Stimulated activated CD8-positive, alpha-beta memory T cell treated with anti-CD3 and anti-CD28 coated beads, Interleukin-15, amount 100 ng/mL, for 24 hours (primary cell): ENCODE measurements at places on chromosomes 1 and 21.

- DNase-seq: no peak
Measured at GRCh38 chr21:42931560-42932235, 6.3 kb upstream of the ERVH48-1 start.

DNA sequence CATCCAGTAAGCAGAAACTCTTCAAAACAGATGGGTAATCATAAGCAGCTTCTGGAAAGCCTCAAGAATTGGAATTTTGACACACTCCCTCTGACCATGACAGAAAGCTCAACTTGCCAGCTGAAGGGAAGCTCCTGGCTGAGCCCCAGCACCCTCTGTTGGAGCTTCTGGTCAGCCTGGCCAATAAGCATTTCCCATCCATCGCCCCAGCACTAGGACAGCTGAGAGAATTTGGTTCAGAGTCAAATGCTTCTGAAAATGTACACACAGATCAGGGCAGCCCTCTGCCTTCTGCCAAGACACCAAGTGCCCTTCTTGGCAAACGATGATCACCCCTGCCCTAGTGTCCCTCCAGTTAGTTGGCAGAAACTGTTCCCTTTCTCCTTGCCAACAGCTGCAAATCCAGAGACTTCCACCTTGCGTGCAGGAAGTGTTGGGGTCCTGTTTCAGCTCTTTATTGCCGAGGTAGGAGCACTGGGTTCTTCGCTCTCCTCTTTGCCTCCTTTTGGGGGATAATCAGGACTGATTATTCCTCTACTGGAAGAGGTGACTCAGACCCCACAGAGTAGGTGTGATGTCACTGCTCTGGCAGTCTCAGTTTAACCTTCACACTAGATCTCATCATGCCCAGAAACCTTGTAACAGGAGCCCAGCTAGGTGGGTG, 11.9 kb downstream of the PIGV start:
- DNase-seq: no peak

- no peak for DNase-seq
Measured at GRCh38 chr1:110337704-110338308, 1.4 kb upstream of the RBM15 start.

DNA sequence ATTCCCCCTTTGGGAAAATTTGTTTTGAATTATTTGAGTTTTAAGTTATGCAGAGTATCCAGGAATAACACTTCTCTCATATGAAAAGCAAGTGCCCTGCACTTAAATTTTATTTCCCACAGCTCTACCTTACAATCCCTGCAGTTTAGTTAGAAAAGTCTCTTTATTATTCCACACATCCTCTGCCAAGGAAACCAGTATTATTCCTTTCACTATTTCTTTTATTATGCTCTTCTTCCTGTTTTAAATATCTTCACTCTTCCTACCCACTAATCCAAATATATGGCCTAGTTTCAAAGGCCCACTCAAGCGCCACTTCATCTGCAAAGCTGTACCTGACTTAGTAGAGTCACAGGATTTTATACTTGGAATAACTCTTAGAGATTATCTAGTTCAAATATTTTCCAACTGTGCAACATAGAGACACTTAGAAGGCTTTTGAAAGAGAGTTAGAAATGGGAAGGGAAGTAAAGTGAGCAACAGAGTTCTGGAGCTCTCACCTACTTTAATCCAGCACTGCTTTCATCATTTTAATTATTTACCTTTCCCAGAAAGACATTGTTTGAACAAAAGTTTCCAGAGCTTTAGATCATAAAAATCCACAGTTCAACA, 97.2 kb upstream of the LYPLAL1 start:
- DNase-seq: no peak

- no peak for DNase-seq
Measured at GRCh38 chr1:155352631-155353030, 31.9 kb downstream of the RUSC1 start.

DNA sequence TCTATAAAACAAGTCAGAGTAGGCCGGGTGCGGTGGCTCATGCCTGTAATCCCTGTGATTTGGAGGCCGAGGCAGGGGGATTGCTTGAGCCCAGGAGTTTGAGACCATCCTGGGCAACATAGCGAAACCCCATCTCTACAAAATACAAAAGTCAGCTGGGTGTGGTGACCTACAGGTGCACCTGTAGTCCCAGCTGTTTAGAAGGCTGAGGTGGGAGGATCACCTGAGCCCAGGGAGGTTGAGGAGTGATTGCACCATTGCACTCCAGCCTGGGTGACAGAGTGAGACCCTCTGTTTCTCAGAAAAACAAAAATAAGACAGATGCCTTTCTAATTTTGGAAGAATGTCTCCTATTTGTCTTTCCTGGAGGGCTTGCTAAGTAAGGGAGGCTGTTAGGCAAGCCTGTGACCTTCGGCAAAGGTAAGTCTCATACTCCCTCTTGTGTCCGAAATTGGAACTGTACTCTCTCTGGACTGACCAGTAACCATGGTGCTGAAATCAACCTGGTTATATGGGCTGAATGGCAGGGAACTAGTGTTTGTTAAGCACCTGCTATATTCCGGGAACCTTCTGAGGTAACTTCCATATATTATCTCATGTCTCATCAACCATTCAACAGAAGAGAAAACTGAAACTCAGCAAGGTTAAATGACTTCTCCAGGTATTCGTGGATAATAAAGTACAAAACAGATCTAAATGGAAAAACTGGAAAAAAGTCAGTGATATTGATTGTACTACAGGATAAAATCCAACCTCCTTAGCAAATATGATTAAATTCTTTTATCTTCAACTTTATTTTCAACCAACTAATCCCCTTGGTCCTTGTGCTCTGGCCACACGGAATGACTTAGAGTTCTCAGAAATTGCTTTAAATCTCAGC, 11.8 kb upstream of the RAB3B start:
- DNase-seq: no peak

DNA sequence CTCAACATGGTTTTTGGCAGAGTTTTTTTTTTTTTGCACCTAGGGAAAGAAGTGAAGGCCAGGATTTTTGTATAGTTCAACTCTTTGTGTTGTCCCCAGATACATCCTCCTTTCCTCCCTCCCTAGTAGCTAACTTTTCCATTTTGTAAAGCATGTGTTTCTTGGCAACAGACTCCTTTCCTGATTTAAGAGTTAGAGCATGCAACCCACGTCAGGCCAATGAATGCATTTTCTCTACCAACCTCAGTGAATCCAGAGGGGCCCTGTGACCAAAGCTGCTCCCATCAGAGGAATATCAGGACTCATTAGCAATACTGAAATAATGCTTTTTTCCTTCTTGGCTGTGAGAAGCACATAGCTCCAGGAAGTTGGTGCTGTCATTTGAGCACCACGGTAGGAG, 287.2 kb downstream of the LMO4 start:
- DNase-seq: no peak

- no peak for DNase-seq
Measured at GRCh38 chr21:44905728-44906090, 15.0 kb downstream of the ITGB2 start.

GRCh38 chr1:59006289-59006658, 222.4 kb upstream of the JUN start:
- DNase-seq: no peak

GRCh38 chr1:42003433-42003832, 84.7 kb upstream of the HIVEP3 start:
- no peak for DNase-seq

GRCh38 chr21:21740207-21740606, 742.0 kb downstream of the NCAM2 start:
- no peak for DNase-seq

DNA sequence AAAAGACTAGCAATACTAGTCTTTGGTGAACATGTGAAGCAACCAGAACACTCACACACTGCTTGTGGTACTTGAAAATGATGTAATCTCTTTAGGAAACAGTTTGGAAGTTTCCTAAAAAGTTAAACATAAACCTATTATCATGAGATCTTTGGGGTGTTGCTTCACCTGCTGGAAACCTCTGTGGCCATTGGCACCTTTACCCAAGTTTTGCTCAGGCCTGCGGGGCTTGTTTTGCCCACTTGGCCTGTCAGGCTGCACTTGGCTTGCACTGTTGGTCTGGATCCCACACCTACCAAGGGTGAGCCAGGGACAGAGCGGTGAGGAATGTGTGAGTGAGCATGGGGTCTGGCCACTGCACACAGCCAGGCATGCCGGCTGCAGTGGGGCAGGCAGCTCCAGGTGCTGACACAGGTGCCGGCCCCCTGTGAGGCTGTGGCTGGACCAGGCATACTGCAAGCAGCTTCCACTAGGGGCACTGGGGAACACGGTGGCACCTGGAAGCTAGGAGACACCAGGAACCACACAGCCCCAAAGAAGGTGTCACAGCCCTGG, 14.4 kb upstream of the FNBP1L start:
- no peak for DNase-seq

GRCh38 chr1:205458777-205459566, 3.1 kb upstream of the BLACAT1 start:
- DNase-seq: no peak

GRCh38 chr1:204286315-204286714, 72.5 kb upstream of the GOLT1A start:
- DNase-seq: no peak

- DNase-seq: no peak
Measured at GRCh38 chr21:28215214-28215954, 777.3 kb downstream of the LTN1 start.

GRCh38 chr21:36589352-36589971, 109.5 kb upstream of the SIM2 start:
- DNase-seq: no peak

- no peak for DNase-seq
Measured at GRCh38 chr1:102872526-102872925, 235.8 kb downstream of the COL11A1 start.

DNA sequence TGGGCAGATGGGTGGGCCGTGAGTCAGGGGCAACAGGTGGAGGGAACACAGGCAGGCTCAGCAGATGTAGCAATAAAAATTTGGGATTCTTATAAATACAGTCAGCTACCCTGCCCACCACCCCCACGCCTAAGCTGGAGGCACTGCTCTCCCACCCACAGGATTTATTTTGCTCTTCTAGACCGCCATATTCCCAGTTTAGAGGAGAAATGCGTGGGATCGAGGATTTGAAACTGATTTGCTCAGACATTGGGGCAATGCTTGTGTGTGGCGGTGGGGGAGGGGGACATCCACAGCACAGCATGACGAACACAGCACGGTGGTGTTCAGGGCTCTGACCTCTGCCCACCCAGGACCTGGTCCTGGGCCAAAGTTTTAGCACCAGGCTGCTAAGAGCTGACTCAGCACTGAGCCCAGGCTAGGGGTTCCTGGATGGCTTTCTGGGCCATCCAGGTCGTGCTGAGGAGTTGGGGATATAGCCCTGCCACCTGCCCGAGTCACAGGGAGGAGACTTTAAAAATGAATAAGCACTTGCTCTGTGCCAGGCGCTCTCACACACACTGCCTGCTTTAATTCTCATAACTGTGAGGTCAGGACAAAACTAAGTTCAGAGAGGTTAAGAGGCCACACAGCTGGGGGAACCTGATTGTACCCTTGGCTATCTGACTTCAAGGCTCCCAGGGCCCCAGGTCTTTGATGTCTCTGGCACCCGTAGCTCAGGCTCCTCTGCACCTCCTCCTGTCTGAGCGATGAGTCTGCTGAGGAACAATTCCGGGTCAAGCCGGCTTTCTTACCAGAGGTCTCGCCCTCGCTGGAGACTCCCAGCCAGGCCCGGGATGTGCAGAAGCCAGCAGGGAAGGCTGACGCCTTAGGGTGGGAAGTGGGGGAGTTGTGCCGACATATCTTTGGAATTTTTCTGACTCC, 29.4 kb upstream of the CSF1 start:
- DNase-seq: no peak

DNA sequence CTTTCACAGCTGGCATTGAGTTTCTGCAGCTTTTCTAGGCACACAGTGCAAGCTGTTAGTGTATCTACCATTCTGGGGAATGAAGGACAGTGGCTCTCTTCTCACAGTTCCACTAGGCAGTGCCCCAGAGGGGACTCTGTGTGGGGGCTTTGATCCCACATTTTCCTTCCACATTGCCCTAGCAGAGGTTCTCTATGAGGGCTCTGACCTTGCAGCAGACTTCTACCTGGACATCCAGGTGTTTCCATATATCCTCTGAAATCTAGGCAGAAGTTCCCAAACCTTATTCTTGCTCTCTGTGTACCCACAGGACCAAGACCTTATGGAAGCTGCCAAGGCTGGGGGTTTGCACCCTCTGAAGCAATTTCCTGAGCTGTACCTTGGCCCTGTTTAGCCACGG, 2.4 kb upstream of the IFI44 start:
- DNase-seq: no peak

DNA sequence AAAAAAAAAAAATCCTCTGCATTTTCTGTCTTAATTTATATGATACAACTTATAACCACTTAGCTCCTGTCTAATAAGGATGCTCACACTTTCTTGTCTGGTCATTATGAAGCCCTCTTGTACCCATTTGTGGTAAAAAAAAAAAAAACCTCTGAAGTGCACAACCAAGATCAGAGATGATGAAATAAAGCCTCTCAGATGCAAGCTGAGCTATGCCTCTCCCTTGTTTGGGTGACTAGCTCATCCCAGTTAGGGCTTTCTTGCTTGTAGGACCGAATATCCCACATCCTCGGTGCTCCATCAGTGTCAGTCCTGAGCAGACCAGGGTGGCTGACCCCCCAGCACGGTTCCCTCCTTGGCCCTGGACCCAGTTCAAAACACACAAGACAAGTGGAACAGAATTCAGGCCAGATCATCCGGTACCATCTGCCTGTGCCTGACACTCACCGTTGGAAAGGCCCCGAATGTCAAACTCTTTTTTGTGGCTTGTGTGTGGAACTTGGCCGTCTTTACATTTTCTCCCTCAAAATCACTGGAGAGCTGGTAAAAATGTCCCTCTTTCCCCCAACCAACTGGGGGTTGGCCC, 6.3 kb upstream of the SELENON start:
- DNase-seq: no peak

DNA sequence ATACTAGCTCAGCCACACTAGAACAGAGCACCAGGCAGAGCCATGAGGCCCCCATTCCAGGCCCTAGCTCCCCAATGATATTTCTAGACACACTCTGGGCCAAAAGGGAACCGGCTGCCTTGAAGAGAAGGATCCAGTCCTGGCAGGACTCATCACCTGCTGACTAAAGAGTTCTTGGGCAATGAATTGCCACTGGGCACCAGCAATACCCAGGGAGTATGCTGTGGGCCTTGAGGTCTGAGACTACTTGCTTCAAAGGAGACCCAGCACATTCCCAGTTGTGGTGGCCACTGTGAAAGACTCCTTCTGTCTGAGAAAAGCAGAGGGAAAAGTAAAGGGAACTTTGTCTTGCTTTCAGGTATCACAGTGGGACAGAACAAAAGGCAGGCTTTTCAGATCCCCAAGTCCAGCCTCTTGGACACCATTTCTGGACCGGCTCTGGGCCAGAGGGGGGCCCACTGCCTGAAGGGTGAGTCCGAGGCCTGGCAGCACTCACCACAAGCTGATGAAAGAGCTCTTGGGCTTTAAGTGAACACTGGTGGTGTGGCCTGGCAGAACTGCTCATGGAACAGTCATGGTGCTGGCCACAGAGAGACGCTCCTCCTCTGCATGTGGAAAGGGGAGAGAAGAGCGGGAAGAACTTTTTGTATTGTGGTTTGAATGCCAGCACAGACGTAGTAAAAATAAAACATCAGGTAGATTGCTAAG, 72.5 kb downstream of the CDC42BPA start:
- no peak for DNase-seq
